SK-N-SH (cell line): ENCODE measurements at places on chromosomes 1 and 21. TPM values are rescaled to one million over a fixed set of nuclear protein-coding genes. Genes with fewer than 3 reads are reported as not detected.

Gene PGLYRP3
- polyA plus RNA-seq = not detected in 2 replicates

GRCh38 chr21:37601915-37602314 lies 235.3 kb downstream of the DYRK1A start:
- H3K4me1 ChIP-seq = no peaks in the 10 kb centered on the region
- H3K27ac ChIP-seq = no peak overlapping the region
- no peak overlapping the region for H3K4me3 ChIP-seq

Gene DMBX1
- not detected in 2 replicates for polyA plus RNA-seq

DNA sequence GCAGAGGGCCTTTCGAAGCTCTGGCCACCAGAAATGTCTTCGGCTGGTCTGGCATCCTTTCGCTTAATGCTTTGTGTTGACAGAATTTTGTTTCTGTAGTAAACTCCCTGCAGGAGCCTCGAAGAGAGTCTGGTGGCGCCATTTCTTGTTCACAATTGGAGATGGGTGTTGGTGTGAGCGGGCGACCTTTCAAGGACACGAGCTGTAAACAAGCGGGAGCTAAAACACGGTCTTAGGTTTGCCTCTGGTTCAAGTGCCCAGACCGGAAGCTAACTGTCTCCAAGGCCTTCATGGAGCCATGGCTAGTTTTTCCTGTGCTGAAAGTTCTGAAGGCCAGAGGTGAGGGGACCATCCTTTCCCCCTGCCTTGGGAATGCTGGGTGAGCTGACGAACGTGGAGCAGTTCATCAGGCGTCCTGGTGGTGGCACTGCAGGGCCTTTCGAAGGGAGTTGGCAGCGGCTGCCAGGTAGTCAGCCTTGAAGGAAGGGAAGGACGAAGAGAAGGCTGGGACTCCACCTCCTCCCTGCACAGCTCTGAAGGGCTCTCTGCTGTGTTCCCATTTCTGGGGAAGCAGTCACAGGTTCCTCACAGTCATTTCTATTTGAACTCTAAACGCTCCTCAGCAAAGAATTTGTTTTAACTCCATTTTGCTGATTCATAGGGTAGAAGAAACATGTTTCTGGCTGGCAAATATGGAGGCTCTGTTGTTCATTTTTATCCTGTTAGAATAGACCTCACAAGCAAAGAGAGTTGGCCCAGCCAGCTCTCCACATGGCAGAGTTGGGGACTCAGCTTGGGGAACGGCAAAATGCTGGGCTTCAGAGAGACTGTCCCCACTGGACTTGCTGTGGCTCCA lies 35.2 kb downstream of the URB2 start:
- DNase-seq = peak; percentile 83
- H3K4me3 ChIP-seq = no peak overlapping the region
- H3K4me1 ChIP-seq = no peaks in the 10 kb centered on the region
- peaks cover 32% of the 10 kb centered on the region for H3K36me3 ChIP-seq
- H3K27me3 ChIP-seq = no peaks in the 10 kb centered on the region
- H3K27ac ChIP-seq = 0 out of 2 replicates have a peak overlapping the region, but pooled peaks have one; percentile 4

Gene TEX50
- not detected in 2 replicates for polyA plus RNA-seq

- no peaks in the 10 kb centered on the region for H3K36me3 ChIP-seq
- no peaks in the 10 kb centered on the region; the same call in 1 of the 2 replicates for H3K4me1 ChIP-seq
- no peak overlapping the region for H3K4me3 ChIP-seq
- H3K27me3 ChIP-seq = no peaks in the 10 kb centered on the region
- H3K27ac ChIP-seq = no peak overlapping the region
- no peak for DNase-seq
Measured at GRCh38 chr1:183572721-183573120, 17.5 kb downstream of the NCF2 start.

DNA sequence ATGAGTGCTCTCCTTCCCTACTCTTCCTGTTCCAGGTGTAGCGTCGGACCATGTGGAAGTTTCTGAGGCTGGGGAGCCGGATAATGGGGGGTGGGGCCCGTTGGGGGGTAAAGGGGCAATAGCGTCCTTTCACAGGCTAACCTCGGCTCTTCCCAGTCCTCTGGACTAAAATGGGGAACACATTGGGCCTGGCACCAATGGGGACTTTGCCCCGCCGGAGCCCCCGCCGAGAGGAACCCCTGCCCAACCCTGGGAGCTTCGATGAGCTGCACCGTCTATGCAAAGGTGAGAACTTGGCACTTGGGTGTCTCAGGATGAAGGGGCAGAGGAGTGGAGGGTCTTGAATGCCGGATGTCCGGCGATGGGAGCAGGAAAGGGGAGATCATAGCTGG lies 456 bp downstream of the TOMM40L start:
- H3K4me1 ChIP-seq = peaks cover 8% of the 10 kb centered on the region; the same call in 1 of the 2 replicates
- H3K36me3 ChIP-seq = peaks cover 20% of the 10 kb centered on the region; the same call in 1 of the 2 replicates
- H3K4me3 ChIP-seq = peak overlapping the region; percentile 69
- H3K27me3 ChIP-seq = no peaks in the 10 kb centered on the region
- DNase-seq = no peak

Gene KAZN
- 6.8 and 7.7 TPM in 2 replicates for polyA plus RNA-seq

Gene SLC1A7
- not detected in 2 replicates for polyA plus RNA-seq

Gene GPATCH2
- 4.2 and 5.8 TPM in 2 replicates for polyA plus RNA-seq

DNA sequence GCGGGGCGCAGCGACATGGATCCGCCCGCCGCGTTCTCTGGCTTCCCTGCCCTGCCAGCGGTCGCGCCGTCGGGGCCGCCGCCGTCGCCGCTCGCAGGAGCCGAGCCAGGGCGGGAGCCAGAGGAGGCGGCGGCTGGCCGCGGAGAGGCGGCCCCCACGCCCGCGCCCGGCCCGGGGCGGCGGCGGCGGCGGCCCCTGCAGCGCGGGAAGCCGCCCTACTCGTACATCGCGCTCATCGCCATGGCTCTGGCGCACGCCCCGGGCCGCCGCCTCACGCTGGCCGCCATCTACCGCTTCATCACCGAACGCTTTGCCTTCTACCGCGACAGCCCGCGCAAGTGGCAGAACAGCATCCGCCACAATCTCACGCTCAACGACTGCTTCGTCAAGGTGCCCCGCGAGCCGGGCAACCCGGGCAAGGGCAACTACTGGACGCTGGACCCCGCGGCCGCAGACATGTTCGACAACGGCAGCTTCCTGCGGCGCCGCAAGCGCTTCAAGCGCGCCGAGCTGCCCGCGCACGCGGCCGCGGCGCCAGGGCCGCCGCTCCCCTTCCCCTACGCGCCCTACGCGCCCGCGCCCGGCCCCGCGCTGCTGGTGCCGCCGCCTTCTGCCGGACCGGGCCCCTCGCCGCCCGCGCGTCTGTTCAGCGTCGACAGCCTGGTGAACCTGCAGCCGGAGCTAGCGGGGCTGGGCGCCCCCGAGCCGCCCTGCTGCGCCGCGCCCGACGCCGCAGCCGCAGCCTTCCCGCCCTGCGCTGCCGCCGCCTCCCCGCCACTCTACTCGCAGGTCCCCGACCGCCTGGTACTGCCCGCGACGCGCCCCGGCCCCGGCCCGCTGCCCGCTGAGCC lies 459 bp downstream of the FOXE3 start:
- no peak overlapping the region for H3K27ac ChIP-seq
- H3K4me1 ChIP-seq = no peaks in the 10 kb centered on the region
- peak; percentile 69 for DNase-seq
- no peaks in the 10 kb centered on the region for H3K36me3 ChIP-seq

- peaks cover 82% of the 10 kb centered on the region for H3K36me3 ChIP-seq
- peak; percentile 62 for DNase-seq
- H3K27ac ChIP-seq = no peak overlapping the region
- no peaks in the 10 kb centered on the region for H3K4me1 ChIP-seq
- no peaks in the 10 kb centered on the region for H3K27me3 ChIP-seq
- no peak overlapping the region for H3K4me3 ChIP-seq
Measured at GRCh38 chr1:160291248-160292220, 6.6 kb upstream of the PEX19 start.

- no peak overlapping the region for H3K27ac ChIP-seq
- H3K36me3 ChIP-seq = no peaks in the 10 kb centered on the region
- H3K27me3 ChIP-seq = peaks cover 35% of the 10 kb centered on the region; the same call in 1 of the 2 replicates
- H3K4me3 ChIP-seq = no peak overlapping the region
- H3K4me1 ChIP-seq = peaks cover 11% of the 10 kb centered on the region
- DNase-seq = peak; percentile 90
Measured at GRCh38 chr1:203340112-203340790, 10.7 kb downstream of the FMOD start.

DNA sequence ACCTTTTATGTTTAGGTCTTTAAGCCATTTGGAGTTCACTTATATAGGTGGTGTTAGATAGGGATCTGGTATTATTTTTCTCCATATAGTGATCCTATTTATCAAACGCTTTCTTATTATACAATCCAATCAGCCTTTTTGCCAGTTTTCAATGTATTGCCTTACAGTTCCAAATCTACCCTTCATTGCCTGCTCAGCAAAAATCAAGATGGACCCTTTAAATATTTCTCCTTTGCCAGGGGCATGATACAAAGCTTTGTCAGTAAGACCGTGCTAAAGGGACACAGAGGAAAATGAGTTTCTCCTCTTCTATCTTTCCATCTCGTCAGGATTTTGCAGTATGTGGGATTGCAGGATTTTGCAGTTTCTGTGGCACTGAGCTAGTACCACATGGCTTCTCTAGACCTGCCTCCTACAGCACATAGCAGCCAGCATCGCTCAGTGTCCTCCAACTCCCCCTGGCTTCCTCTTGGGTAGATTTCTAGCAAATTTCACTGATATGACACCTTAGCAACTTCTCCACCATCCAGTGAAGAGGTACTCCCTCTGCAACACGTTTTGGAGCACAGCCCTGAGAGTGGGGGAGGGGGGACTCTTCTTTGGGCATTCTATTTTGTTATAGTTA lies 22.5 kb upstream of the CAP1 start:
- H3K4me1 ChIP-seq = peaks cover 9% of the 10 kb centered on the region; the same call in 1 of the 2 replicates
- no peak overlapping the region for H3K4me3 ChIP-seq

GRCh38 chr1:56149761-56150160 lies 429.6 kb downstream of the PLPP3 start:
- no peak overlapping the region for H3K27ac ChIP-seq
- no peak overlapping the region for H3K4me3 ChIP-seq
- peaks cover 4% of the 10 kb centered on the region for H3K4me1 ChIP-seq
- no peak for DNase-seq
- H3K36me3 ChIP-seq = no peaks in the 10 kb centered on the region
- H3K27me3 ChIP-seq = no peaks in the 10 kb centered on the region

GRCh38 chr1:44348061-44348485 lies 7.0 kb downstream of the ERI3 start:
- no peak for DNase-seq
- peaks cover 3% of the 10 kb centered on the region for H3K36me3 ChIP-seq
- no peaks in the 10 kb centered on the region for H3K27me3 ChIP-seq
- H3K27ac ChIP-seq = no peak overlapping the region
- H3K4me1 ChIP-seq = no peaks in the 10 kb centered on the region

Gene ARTN
- 0.26 and 0.69 TPM in 2 replicates for polyA plus RNA-seq

Gene SIM2
- not detected in 2 replicates for polyA plus RNA-seq
